ENCODE measurements at places on chromosomes 5 and 9.

DNA sequence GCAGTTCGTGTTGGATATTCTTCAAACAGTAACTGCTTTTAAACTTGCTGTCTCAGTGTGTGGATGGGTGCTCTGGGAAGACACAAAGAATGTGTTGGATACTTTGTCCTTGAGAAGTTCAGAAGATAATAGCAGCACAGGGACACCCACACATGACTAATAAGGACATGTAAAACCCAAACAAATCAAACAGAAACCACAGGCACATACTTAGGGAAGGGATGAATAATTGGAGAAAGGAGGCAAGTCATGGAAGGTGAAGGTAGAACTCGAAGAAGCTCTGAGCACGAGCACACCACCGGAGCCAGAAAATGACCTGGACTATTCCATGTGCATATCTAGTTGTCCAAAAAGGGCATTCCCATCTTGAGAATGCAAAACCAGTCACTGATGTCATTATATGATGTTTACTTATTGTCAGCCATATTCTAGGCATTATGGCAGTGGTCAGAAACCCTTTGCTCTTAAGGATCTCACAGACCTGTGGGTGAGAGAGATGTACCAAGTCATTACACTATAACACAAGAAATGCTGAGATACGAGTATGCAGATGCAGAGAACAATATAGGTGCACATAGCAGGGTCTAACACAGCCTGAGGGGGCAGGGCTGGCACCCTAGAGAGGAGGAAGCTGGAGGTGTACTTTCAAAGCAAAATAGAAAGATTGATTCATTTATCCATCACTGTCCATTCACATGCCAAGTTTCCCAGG lies 152.9 kb downstream of the PIK3R1 start:
- no peaks in the 10 kb centered on the region for H3K4me1 ChIP-seq
- DNase-seq, result no peak
- H3K27ac ChIP-seq, result no peak overlapping the region
- H3K36me3 ChIP-seq, result no peaks in the 10 kb centered on the region
- H3K4me3 ChIP-seq, result no peak overlapping the region
- H3K27me3 ChIP-seq, result no peaks in the 10 kb centered on the region

DNA sequence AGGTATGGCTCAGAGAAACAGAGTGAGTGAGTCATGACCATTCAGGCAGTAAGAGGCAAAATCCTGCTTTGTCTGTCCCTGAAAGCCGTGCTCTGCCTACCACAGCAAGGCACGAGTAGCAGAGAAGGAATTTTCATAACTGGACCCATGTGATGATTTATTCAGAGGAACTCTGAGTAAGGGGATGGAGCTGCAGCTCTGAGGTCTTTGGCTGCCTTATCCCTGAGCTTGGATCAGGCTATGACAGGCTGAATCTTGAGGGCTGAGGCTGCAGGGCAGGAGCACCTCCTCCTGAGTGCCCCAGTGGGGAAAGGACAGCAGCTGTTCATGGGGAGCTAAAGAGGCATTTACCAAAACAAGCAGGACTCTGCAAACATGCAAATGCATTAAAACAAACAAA lies 183.4 kb downstream of the PAPPA start:
- H3K4me1 ChIP-seq, result no peaks in the 10 kb centered on the region
- no peaks in the 10 kb centered on the region for H3K36me3 ChIP-seq
- no peaks in the 10 kb centered on the region for H3K27me3 ChIP-seq
- H3K27ac ChIP-seq, result no peak overlapping the region
- no peak for DNase-seq

DNA sequence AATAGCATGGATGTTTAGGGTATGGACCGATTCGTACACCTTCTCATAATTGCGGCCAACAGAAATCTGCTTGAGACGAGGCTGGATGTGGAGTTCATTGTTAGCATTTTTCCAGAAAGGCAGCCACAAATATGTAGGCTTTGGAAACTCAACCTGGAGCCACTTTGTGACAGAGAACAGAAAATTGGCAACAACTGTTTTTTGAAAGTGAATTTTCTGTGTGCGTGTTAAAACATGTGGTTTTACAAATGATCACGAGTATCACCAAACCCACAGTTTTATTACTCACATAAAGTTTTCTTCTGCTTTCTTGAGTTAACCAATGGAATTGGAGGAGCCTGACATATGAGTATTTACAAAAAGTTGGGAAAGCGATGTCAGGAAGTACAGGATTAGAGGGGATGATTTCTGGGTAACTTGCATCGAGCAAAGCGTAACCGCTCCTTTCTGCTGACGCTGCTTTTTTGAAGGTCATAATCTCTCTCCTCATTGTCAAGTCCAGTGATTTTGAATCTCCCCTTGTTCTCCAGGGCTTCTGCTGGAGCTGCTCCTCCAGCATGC lies 138.5 kb upstream of the TAF11L2 start:
- no peaks in the 10 kb centered on the region for H3K36me3 ChIP-seq
- no peak overlapping the region for H3K4me3 ChIP-seq
- peaks cover 15% of the 10 kb centered on the region for H3K4me1 ChIP-seq
- no peaks in the 10 kb centered on the region for H3K27me3 ChIP-seq
- DNase-seq, result no peak

GRCh38 chr5:126007841-126008240 lies 415.4 kb upstream of the GRAMD2B start:
- no peak for DNase-seq
- no peaks in the 10 kb centered on the region for H3K27me3 ChIP-seq
- H3K27ac ChIP-seq, result no peak overlapping the region
- no peaks in the 10 kb centered on the region for H3K36me3 ChIP-seq
- H3K4me3 ChIP-seq, result no peak overlapping the region

DNA sequence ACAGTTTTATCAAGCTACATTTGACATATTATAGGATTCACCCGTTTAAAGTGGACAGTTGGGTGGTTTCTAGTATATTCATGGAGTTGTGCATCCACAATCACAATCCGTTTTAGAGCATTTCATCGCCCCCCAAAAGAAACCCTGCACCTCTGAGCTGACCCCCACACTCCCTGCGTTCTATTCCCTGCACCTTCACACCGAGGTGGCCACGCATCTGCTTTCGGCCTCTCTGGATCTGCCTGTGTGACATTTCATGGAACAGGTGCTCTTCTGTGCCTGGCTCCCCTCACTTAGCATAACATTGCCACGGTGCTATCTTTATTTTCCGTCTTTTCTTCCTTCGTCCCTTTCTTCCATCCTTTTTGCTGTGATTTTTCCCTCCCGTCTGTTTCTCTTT lies 32.7 kb downstream of the HRH2 start:
- no peak overlapping the region for H3K27ac ChIP-seq
- no peak overlapping the region for H3K4me3 ChIP-seq
- no peaks in the 10 kb centered on the region for H3K36me3 ChIP-seq
- H3K4me1 ChIP-seq, result no peaks in the 10 kb centered on the region
- DNase-seq, result no peak

GRCh38 chr5:65020492-65020891 lies 251.8 kb downstream of the CWC27 start:
- H3K27me3 ChIP-seq, result no peaks in the 10 kb centered on the region
- no peaks in the 10 kb centered on the region for H3K36me3 ChIP-seq
- no peak overlapping the region for H3K27ac ChIP-seq
- DNase-seq, result no peak
